Placental pericyte (primary cell): ENCODE measurements at places on chromosomes 1 and 21. TPM values are rescaled to one million over a fixed set of nuclear protein-coding genes. Genes with fewer than 3 reads are reported as not detected.

The CHI3L2 gene
- total RNA-seq: not detected in 2 replicates

The TNFSF4 gene
- total RNA-seq: 7.4 and 9.3 TPM in 2 replicates

The LMX1A gene
- not detected in 2 replicates for total RNA-seq

The HES4 gene
- 4.2 and 16.8 TPM in 2 replicates for total RNA-seq

The LRRC38 gene
- total RNA-seq: not detected in 2 replicates
